ENCODE measurements at places on chromosomes 1 and 21.
A peak's percentile ranks its signal among the peaks of the same experiment; 100 is the strongest.

GRCh38 chr1:3906672-3907020 lies 6.6 kb upstream of the C1orf174 start:
- DNase-seq: no peak

GRCh38 chr1:86318436-86318835 lies 77.7 kb downstream of the ODF2L start:
- no peak for DNase-seq

DNA sequence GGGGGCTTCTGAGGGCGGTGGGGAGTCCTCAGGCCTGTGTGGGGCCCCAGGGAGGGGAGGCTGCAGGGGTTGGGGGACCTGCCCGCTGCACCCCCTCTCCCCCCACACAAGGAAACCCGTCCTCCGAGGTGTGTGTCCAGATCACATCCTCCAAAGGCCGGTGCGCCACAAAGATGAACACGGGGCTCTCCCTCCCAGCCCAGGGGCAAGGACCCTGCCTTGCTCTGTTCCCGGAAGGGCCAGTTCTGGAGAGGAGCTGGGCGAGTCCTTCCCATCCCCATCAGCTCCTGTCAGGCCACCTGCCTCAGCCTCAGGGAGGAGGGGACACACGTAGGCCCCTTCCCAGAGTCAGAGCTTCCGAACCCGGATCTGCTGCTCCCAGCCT lies 2.5 kb upstream of the TTLL10 start:
- no peak for DNase-seq

DNA sequence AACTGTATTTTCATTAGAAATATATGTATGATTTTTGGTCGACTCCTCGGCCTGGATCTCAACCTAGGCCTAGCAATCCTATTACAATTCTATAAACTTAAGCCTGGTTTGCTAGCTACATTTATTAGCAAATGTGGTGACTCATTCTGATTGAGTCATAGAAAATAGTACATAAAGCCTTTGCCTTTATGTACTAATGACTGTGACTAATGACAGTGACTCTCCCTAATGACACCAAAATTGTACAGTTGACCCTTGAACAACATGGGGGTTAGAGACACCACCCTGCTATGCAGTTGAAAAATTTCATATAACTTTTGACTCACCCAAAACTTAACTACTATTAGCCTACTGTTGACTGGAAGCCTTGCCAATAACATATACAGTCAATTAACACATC lies 78.9 kb downstream of the CLEC20A start:
- DNase-seq: peak; percentile 92
